ENCODE measurements at places on chromosomes 2 and 18.

- peak; percentile 57 for DNase-seq
These were observed 3.1 kb upstream of the HES6 start for GRCh38 chr2:238242731-238243495.

- DNase-seq, result no peak
These were observed 164.3 kb downstream of the NEDD4L start for GRCh38 chr18:58208207-58208932.

DNA sequence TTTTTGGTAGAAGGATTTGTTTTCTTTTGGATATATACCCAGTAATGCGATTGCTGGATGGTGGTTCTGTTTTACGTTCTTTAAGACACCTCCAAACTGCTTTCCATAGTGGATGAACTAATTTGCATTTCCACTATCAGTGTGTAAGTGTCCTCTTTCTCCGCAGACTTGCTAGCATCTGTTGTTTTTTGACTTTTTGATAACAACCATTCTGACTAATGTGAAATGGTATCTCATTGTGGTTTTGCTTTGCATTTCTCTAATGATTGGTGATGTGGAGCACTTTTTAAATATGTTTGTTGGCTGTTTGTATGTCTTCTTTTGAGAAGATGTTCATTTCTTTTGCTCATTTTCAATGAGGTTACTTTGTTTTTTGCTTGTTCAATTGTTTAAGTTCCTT, 260.9 kb upstream of the CWC22 start:
- DNase-seq, result no peak

DNA sequence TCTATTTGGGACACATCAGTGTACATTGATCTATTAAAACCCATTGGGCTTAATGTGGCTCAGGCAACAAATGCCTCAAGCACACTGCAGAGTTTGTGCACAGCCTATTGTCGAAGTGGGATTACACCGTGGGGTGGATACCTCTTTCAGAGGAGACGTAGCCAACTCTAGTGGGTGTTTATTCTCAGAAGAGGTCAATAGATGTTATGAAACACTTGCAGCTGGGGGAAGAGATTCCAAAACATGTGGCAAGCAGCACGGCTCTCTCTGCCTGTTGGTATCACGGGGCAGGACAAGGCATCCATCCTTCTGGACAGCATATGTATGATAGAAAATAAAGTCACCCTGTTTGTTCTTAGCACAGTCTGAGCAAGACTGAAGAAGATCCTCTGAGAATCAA, 121.4 kb upstream of the COPS8 start:
- no peak for DNase-seq

DNA sequence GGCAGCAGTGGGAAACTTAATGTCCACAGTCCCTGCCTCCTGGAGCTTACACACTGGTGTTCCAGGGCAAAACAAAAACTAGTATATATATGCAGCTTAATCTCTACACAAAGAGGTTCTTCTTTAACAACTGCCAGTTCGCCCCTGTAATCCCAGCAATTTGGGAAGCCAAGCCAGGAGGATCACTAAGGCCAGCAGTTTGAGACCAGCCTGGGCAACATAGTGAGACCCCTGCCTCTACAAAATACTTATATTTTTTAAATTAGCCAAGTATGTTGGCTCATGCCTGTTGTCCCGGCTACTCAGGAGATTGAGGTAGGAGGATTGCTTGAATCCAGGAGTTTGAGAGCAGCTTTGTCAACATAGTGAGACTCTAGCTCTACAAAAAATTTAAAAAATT, 17.2 kb upstream of the NEDD4L start:
- DNase-seq, result no peak

- DNase-seq, result no peak
These were observed 91.7 kb upstream of the ITGA6 start for GRCh38 chr2:172335736-172336135.

DNA sequence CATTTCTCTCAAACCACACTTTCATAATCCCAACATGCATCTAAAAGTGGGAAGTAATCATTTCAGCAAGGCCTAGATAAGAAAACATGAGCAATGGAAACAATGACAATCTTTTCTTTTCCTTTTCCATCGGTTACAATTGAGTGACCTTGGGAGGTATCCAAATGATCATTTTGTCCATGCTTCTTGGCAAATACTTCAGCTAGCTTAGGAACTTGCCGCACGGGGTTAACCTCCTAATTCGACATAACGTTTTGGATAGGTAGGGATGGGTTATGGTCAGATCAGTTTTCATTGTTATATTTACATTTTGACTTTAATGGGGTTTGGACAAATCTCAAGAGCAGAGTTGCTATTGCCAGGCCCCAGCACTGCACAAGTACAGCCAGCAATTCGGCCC, 4.6 kb upstream of the PTPRM start:
- no peak for DNase-seq

- no peak for DNase-seq
These were observed 480.8 kb upstream of the KLHL29 start for GRCh38 chr2:22904126-22904684.

GRCh38 chr2:74107071-74107470, 40.6 kb downstream of the BOLA3 start:
- DNase-seq, result no peak

DNA sequence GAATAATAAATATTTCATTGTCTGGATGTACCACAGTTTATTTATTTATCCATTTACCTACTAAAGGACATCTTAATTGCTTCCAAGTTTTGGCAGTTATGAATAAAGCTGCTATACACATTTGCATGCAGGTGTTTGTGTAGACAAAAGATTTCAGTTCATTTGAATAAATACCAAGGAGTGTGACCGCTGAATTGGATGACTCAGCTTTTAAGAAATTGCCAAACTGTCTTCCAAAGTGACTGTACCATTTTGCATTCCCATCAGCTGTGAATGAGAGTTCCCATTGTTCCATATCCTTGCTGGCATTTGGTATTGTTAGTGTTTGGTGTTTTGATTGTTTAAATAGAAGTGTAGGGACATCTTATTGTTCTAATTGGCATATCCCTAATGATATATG, 36.2 kb upstream of the FMNL2 start:
- DNase-seq, result no peak

GRCh38 chr2:11187731-11188130, 32.5 kb downstream of the SLC66A3 start:
- no peak for DNase-seq

GRCh38 chr18:34959211-34959829, 81.9 kb upstream of the MAPRE2 start:
- no peak for DNase-seq

DNA sequence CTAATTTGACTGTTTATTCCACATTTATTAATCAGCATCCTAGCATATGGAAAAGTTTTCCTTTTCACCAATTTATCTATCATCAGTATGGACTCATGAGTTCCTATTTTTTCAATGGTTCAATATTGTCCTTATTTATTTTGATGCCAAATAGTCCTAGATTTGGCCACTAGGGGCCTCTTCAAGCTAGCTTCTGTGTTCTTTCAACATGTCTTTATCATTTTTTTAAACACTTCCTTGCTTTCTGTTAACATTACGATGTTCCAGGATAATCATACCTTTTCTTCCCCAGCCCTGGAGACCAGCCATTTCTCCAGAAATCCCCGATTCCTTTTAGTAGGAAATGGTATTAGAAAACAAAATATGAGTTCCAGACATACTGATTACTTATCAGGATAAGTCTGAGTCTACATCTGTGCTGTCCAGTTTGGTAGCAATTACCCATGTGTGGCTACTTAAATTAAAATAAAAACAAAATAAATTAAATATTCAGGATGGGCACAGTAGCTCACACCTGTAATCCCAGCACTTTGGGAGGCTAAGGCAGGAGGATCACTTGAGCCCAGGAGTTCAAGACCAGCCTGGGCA, 70.6 kb downstream of the RPE start:
- DNase-seq, result peak; percentile 15

GRCh38 chr2:220228310-220229006, 601.0 kb downstream of the SLC4A3 start:
- no peak for DNase-seq

- no peak for DNase-seq
These were observed 1.1 kb downstream of the PAX8 start for GRCh38 chr2:113277474-113278072.

DNA sequence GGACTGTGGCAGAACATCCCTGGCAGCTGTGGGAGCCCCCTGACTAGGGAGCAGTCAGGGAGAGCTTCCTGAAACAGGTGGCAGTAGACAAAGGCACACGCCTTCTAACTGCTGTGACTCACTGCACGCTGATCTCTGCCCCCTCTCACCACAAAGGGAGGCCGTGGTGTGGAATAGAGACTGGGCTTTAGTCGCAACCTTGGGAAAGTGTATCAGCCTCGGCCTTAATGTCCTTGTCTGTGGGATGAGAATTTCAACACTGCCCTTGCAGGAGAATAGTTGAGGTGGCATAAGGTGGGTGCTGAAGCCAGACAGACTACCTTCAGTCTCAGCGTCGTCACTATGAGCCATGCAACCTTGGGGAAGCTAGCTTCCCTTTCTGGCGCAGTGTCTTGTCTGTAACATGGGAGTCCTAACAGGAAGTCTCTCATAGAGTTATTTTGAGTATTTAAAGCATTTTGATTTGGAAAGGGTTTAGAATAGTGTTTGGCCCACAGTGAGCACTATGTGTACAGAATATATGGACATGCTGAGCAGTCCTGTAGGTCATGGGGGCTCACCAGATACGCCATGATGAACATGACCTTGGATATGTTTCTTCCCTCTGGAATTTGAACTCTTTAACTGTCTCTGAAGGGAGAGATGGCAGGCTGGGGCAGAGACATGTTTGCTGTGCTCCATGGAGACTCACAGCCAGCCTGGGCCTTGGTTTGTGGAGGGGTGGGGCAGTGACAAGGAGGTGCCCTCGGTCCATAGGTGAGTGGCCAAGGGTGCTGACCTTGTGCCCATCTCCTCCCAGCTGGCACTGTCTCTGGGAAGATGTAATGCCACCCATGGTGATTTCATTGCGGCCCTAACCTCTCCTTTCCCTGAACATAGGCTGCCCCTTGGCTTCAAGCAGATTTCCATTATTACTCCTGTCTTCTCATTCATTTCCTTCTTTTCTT, 29.5 kb upstream of the SMAD7 start:
- no peak for DNase-seq

DNA sequence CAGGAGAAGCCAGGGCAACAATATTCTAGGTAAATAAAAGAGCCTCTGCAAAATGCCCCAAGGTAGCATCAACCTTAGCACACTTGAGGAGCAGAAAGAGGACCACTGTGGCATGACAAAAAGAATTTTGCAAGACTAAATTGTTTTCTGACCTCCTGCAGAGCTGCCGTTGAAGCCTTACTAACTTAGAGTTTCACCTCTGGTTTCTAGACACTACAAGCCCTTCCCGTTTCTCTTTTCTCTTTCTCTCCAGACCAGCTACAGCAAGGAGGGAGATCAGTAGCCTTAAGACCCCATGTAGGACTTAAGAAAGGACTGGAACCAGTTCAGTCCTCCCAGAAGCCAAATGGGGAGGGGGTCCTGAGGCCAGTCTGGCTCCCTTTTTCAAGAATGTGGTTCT, 73.3 kb upstream of the SP3 start:
- DNase-seq, result no peak

- DNase-seq, result no peak
These were observed 169.2 kb upstream of the APCDD1 start for GRCh38 chr18:10285283-10285640.

DNA sequence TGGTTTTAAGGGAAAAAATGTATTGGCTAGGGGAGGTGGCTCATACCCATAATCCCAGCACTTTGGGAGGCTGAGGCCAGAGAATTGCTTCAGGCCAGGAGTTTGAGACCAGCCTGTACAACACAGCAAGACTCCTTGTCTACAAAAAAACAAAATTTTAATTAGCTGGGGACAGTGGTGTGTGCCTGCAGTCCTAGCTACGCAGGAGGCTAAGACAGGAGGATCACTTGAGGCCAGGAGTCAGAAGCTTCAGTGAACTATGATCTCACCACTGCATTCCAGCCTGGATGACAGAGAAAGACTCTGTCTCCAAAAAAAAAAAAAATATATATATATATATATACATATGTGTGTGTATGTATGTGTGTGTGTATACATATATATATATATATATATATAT, 18.5 kb downstream of the CCDC88A start:
- no peak for DNase-seq

- no peak for DNase-seq
These were observed 84.8 kb upstream of the PTPRM start for GRCh38 chr18:7482342-7482741.

GRCh38 chr2:213219816-213220215, 64.4 kb upstream of the SPAG16 start:
- no peak for DNase-seq

DNA sequence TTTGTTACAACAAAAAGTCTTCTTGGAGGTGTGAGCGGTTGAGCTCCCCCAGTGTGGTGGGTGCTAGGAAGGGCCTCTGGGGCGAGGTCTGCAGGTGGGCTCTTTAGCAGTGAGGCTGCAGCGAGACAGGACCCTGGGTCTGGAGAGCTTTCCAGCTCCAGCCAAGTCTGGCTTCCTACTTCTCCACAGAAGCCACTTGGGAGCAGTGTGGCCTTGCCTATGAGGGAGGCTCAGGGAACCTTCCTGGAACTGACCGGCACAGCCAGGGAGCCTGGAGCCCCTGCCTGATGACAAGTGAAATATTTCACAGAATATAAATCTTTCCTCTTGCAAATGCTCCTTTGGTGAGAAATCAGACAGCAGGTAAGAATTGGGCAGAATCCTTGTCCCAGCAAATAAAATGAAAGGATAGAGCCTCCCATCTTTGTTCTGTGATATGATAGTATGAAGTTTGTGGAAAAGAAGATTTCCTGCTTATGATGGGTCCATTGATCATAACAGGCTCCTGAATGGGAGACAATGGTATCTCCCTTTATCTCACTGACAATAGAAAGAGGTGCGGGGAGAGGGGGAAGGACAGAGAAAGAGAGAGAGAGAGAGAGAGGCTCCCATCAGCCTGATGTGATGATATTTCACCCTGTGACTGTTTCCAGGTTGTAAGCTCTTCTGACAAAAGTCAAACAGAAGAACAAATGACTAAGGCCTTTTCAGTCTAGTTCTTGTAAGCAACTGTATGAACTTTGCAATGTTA, 289.8 kb upstream of the SPRED2 start:
- peak; percentile 30 for DNase-seq

- no peak for DNase-seq
These were observed 11.3 kb upstream of the GRP start for GRCh38 chr18:59208602-59209125.

GRCh38 chr2:45570671-45571334, 40.3 kb downstream of the SRBD1 start:
- no peak for DNase-seq

GRCh38 chr2:235413064-235413463, 80.8 kb upstream of the AGAP1 start:
- no peak for DNase-seq

Measured in NCI-H446 treated with DMSO at 0.1 percent for 48 hours (cell line).